G401 (cell line): ENCODE measurements at places on chromosomes 16 and 17. TPM values are rescaled to one million over a fixed set of nuclear protein-coding genes. Genes with fewer than 3 reads are reported as not detected.

Gene CSNK2A2
- total RNA-seq, result 23.9 and 34.4 TPM in 2 replicates

Gene KRTAP4-9
- not detected in 2 replicates for total RNA-seq

Gene GNGT2
- not detected in 2 replicates for total RNA-seq

Gene HOXB1
- not detected in 2 replicates for total RNA-seq

Gene CAMKK1
- 2.3 and 3.4 TPM in 2 replicates for total RNA-seq

Gene ABCC6
- total RNA-seq, result 3.1 and 12.8 TPM in 2 replicates

Gene OTOP3
- not detected in 2 replicates for total RNA-seq

Gene HOXB2
- 8.9 and 19.7 TPM in 2 replicates for total RNA-seq

Gene SCN4A
- not detected in 2 replicates for total RNA-seq

- DNase-seq, result peak; percentile 69
Observed at GRCh38 chr16:30985401-30986128, 558 bp downstream of the HSD3B7 start.

DNA sequence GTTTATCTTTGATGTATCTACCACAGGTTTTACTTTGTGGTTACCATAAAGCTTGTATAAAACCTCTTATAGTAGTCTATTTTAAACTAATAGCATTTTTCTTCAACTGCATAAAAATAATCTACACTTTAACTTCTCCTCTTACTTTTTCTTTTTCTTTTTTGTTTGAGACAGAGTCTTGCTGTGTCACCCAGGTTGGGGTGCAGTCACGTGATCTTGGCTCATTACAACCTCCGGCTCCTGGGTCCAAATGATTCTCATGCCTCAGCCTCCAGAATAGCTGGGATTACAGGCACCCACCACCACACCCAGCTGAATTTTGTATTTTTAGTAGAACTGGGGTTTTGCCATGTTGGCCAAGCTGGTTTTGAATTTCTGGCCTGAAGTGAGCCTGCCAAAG, 53.4 kb upstream of the ZKSCAN2 start:
- no peak for DNase-seq

DNA sequence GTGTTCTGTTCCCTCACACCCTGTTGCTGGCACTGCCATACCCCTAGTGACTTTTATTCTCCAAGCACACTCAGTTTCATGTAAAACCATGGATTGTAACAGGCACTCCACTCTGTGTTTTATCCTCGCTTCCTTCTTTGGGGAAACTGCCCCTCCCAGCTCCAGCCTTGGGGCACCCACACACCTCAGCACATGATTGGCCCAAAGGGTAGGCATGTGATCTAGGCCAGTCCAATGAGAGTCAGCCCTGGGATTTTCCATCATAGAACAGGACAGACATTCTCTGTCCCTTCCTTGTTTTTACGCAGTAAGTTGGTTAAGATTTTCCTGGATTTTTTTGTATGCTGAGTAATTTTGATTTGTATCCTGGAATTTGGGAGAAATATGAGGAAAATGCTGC, 115.4 kb downstream of the C16orf95 start:
- no peak for DNase-seq

DNA sequence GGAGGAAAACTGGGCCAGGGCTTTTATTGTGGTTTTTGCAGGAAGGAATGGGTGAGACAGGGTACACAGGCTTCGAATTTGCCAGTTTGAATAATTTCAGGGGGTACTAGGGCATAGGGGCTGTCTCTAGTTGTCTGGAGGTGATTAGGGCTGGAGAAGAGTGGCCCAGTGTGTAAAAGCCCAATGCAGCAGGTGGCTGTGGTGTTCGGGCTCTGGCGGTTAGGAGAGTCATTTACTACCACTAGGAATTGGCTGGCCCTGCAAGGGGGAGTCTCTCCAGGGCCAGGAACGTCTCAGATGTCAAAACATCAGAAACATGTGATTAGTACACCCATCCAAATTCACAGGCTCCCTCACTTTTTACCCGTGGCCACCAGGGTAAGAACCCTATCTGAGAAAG, 50.3 kb downstream of the GINS3 start:
- no peak for DNase-seq

DNA sequence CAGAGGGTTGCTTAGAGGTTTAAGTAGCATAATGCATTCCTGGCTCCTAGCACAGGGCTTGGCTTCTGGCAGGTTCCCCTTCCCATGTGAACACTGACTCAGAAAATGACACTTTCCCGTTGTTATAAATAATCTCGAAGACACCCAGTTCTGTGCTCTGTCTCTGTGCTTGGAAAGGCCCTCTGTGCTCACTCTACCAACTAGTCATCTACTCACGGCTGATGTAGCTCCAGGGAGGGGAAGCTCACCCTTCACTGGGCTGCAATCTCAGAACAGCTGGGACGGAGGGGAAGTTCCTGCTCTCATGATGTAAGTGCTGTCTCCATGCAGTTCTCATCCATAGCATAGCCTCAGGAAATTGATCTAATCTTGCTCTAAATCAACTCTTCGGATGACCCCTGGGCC, 230.5 kb upstream of the ASIC2 start:
- no peak for DNase-seq

GRCh38 chr17:50697062-50697461, 10.7 kb downstream of the ANKRD40 start:
- no peak for DNase-seq

DNA sequence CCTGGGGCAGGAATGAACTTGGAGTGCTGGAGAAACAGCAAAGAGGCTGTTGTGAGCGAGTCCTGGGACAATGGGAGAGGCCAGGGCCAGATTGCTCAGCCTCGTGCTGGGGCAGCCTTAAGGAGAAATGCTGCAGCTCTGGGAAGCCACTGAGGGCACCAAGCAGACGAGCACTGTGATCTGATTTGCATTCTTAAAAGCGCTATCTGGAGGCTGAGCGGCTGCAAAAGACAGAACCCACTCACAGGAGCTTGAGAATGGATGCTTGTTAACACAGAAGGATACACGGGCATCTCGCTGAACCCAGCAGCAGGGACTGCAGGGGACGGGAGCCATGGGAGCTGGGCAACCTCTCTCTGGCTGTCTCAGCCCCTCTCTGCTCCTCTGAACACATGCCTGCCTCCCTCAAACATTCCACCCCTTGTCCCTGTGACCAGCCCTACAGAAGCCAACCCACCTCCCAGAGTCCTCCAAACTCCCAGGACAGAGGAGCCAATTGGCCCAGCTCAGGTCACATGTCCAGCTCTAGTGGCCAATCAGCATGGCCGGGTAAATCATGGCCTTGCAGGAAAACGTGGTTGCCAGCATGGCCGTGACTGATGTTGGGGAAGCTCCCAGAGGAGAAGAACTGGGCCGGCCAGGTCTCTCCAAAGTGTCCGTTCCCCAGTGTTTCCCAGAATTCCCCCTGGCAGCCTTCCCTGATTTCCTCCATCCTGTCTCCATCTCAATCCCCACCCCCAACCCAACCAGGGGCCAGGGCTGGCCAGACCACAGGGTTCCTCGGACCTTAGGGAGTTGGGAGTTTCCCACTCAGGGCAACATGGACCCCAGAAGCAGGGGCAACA, 60.3 kb downstream of the GSG1L start:
- no peak for DNase-seq

DNA sequence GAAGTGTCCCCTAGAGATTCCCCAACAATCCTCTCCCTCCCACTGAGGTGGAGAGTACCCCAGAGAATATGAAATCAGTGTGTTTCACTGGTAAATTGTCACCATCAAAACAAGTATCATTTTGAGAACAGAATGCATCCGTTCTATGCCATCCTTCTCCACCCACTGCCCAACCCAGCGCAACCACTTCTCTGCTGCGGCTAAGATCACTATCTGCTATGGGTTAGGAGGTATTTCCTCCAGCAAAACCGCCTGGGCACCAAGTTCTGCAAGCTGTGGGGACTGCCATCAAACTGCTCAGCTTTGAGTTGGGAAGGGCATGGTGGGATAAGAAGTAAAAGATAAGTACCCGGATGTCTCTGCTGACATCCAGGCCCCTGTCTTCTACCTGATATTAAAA, 24.4 kb downstream of the CNTNAP1 start:
- DNase-seq, result no peak

DNA sequence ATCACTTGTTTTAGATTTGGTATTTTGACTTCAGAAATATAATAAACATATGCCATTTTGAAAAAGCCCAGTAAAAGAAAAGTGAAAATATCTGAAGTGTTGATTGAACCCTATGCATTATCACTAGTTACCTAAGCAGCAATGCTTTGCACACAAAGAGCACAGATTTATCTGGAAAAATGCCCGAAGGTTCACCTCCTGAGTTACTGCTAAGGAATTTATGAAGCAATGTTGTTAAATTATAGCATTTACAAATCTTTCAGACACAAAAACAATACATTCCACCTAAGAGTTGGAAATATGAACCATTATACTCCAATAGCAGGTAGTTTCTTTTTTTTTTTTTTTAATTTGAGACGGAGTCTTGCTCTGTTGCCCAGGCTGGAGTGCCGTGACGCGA, 38.9 kb upstream of the GHDC start:
- no peak for DNase-seq

GRCh38 chr17:82236142-82236971, 7.5 kb downstream of the SLC16A3 start:
- peak; percentile 77 for DNase-seq

DNA sequence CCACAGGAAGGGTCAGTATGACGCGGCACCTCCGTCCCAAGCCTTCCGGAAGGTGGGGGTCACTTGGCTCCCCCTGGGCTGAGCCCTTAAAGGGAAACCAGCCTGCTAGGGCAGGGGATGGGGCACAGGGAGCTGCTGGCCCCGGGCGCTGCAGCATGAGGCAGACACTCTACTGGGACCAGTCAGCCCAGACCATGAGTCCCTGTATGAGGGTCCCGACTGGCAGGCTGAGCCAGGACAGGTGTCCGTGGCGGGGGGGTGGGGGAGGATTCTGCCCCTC, 43.4 kb upstream of the ZC3H18 start:
- no peak for DNase-seq

GRCh38 chr17:8133941-8134340, 10.0 kb upstream of the HES7 start:
- DNase-seq, result no peak

DNA sequence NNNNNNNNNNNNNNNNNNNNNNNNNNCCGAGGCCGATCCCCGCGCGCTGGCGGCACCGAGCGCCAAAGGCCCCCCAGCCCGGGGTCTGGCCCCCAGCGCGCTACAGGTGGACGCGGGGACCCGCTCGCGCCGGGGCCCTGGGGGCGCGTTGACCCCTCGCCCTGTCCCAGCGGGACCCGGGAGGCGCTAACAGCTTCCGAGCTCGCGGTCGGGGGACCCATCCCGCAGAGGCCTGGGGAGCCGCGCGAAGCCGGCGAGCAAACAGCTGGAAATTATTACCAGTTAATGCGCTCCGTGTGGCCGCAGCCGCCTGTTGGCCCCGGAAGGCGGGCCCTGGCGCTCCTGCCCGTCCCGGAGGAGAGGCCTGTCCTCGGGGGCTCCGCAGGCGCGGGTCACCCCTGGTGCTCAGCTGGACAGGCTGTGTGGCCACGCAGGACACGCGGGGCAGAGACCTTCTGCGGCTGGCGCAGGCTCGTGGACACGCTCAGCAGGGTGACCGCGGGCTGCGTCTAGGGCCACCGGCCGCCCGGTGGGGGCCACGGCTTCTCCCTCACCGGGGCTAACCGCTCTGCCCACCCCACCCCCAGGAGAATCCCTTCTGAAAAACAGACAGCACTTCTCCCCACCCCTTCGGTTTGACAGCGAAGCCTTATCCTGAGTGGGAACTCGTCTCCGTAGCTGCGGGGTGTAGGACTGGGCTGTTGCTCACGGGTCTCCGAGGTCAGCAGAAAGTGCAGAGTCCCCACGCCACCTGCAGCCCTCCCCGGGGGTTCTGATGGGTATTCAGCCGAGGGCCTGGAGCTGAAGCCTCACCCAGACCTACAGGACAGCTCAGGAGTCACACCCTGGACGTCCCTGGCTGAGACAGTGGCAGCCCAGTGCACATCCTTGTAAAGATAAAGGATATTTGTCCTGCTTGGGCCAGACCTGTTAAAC, 138.7 kb upstream of the RPH3AL start:
- DNase-seq, result no peak

- no peak for DNase-seq
Observed at GRCh38 chr16:194516-194915, 14.3 kb downstream of the HBQ1 start.

DNA sequence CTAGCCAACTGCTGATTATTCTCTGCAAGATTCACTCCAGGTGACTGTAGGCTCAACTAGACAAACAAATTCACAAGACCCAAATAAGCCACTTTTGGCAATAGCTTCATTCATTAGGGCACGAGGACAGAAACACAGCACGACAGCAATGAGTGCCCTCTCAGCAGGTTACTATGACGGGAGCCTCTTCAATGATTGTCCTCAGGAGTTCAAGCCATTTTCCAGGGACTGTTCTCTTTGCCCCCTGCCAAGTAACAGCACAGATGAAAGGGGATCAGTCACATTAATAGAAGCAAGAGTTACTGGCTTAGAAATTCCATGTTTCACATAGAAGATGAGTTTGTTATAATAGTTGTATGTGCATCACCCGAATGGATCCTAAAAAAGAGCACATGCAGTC, 712.2 kb downstream of the CDH8 start:
- DNase-seq, result no peak

GRCh38 chr16:4360538-4361021, 9.5 kb upstream of the PAM16 start:
- DNase-seq, result no peak

DNA sequence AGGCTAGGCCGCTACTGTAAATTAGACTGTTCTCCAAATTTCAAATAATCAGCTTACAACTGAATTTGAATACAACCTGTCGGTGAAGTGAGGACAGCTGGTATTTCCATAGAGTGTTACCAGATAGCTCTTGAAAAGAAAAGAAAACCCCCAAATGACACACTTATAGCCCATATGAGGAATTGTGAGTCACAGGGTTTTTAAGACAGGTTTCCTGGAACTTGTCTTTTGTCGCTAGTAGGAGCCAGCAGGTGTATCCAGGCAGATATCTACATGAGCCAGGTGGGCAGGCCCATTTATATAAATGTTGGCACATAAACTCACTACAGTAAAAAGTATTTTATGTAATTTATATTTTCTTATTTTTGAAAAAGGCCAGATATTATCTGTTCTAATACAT, 24.0 kb downstream of the TNRC6A start:
- DNase-seq, result no peak

- no peak for DNase-seq
Observed at GRCh38 chr16:58148099-58148498, 18.9 kb upstream of the CFAP20 start.

DNA sequence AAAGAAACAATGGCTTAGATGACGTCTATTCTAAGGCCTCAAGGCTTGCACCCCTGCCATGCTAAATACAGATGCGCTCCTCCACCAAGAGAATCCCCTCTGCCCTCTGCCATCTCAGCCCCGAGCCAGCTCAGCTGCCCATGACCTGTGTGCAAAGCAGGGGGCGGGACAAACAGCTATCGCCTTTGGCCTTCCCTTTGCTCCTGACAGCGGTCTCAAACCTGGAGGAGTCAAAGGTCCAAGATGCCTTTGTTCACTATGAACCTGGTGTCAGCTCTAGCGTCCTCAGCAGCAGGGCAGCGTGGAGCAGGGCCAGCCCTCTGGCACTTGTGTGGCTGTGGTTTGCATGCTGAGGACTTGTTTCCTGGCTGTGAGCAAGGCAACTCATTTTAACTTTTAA, 12.3 kb downstream of the SLX4 start:
- no peak for DNase-seq

- DNase-seq, result no peak
Observed at GRCh38 chr16:65126845-65127624, 5.2 kb upstream of the CDH11 start.

- DNase-seq, result no peak
Observed at GRCh38 chr16:2663553-2664546, 18.5 kb upstream of the KCTD5 start.
